ENCODE measurements at places on chromosomes 1 and 21.

DNA sequence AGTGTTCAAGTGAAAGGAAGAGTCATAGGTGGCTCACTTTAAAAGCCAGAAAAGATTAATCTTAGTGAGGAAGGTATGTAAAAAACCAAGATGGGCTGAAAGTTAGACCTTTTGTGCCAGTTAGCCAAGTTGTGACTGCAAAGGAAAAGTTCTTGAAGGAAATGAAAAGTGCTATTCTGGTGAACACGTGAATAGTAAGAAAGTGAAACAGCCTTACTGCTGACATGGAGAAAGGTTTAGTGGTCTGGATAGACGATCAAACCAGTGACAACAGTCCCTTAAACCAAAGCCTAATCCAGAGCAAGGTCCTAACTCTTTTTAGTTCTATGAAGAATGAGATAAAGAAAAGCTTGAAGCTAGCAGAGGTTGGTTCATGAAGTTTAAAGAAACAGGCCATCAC, 106.4 kb downstream of the CTH start:
- no peak for DNase-seq

DNA sequence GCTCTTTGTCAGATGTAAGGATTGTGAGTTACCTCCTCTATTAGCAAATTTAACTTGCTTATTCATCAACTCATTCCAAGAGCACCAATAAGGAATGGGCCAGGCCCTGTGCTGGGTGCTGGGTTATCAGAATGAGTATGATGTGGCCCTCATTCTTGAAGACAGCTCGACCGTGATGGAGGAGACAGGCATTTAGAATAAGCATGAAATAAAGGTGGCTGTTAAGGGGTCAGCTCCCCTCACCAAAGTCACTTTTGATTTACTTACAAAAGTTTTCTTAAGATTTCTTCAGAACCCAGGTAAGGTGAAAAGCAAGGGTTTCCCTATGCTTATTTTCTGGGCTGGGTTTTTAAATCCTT, 15.3 kb upstream of the PADI1 start:
- DNase-seq, result no peak

DNA sequence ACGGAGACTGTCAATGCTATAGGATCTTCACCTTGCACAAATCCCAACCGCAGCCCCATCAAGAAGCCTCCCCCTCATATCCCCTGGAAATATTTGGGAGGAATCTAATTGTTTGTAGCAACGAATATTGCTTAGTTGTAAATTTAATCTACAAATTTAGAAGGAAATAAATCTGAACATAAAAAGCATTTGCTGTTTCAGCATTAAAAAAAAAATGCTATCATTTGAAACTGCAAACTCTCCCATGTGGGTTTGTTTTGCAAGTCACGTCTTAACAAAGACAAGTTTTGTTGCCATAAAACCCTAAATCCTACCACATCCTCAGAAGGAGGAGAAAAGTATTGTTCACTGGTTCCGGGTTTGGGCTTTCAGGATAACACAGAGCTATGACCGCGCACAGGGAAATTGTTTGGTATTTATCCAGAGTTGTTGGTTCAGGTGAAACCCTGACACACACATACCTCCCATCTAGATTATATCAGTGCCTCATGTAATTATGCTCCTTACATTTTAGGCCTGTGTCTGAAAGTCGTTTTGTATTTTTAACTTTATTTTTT, 279.6 kb downstream of the TM2D1 start:
- DNase-seq, result no peak

- no peak for DNase-seq
Observed at GRCh38 chr1:239421811-239422210, 35.4 kb downstream of the CHRM3 start.

DNA sequence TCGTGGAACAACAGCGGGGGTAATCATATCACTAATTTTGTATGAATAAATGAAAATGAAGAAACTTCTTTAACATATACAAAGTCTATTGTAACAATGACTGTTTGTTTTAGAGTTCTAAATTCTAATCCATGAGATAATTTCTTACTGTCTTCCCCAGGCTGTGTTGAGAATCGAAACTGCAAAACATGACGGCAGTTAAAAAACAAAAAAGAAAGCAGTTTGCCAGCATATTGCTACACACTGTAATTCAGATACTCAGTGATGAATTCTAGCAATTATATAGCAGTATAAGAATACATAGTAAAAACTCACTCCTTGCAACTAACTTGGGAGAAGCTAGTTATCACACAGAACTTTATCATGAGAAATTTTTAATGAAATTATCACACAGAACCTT, 22.1 kb downstream of the INSL5 start:
- no peak for DNase-seq

Data from spinal cord (tissue), 10 donors.